T-helper 9 cell (primary cell): ENCODE measurements at places on chromosomes 3 and 15.
A peak's percentile ranks its signal among the peaks of the same experiment; 100 is the strongest.

DNA sequence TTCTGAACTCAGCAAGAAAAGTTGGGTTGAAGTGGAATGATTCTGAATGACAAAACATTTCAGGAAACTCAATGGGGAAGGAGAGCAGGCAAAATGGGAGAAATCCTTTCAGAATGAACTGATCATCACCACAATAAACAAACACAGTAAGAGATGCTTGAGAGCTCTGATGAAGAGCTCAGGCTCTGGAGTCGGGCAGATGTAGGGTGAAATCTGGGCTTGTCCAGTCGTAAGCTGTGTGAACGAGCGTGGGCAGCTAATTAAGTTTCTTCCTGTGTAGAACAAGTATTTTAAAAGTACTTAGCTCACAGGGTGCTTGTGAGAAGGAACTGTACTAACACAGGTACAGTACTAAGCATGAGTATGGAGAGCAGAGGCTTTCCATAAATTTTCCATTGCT is 406.2 kb downstream of the FOXP1 start:
- DNase-seq, result no peak

DNA sequence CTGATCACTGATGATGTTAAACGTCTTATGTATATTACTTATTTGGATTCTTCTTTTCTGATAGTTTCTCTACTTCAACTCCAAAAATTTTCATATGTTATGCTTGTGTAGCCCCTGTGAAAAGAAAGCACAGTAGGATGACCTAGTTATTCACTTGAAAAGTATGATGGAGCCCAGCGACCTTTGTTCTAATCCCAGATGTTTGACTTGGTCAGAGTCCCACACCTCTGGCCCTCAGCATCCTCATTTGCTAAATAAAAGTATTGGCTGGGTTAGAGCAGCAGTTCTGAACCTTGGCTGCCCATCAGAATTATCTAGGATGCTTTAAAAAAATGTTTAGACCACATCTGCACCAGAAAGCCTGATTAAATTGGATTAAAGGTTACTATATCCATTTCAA is 173.7 kb downstream of the ATG7 start:
- DNase-seq, result no peak

DNA sequence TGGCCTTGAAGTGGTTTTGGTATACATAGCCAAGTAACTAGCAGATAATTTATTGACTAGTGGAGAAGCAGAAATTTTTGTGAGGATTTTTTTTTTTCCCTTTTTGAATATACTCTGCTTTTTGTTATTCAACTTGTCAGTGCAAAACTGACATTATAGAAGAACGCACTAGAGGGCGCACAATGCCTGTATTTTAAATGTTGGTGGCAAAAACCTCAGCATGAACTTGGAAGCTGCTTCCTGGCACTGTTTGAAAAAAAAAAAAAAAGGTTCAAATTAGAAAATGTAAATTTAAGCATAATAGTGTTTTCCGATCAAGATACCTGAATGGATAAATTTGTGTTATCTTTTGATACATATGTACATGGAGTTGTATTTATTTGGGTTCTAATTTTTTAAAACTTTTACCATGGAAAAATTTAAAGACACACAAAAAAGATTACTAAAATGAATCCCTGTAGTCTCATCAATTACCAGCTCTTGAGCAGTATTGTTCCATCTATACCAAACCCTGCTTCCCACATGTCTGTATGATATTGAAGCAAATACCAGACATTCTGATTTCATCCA is 56.0 kb downstream of the SLC25A26 start:
- peak; percentile 55 for DNase-seq

GRCh38 chr3:13702286-13702685 is 153.4 kb downstream of the FBLN2 start:
- no peak for DNase-seq

GRCh38 chr15:29074045-29074444 is 188.3 kb downstream of the APBA2 start:
- DNase-seq, result no peak

DNA sequence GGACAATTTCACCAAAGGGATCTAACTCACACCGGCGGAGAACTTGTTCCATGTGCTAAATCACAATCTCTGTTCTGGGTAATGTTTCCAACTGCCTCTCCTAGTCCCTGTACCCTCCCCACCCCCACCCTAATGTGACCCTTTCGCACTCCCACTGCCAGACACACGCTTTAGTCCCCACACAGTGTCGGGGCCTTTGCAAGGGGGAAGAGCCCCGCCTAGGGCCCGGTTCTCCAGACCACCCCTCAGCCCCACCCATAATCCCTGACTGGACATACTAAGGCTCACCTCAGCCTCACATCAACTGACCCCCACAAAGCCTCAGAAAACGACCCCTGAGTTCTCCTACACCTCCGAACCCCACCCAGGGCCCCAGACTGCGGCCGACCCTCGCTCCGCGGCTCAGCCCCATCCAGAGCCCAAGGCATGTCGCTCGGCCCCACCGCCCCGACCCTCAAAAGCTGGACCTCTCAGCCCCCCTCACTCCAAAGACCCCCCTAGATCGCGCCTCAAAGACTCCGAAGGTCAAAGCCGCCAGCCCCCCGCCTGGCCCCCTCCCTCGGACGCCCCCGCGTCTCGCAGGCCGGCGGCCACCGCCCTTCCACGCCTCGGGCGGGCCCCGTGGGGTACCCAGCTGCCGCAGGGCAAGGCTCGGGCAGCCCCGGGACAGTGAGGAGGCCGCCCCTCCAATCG is 72.0 kb upstream of the MAP4 start:
- no peak for DNase-seq

DNA sequence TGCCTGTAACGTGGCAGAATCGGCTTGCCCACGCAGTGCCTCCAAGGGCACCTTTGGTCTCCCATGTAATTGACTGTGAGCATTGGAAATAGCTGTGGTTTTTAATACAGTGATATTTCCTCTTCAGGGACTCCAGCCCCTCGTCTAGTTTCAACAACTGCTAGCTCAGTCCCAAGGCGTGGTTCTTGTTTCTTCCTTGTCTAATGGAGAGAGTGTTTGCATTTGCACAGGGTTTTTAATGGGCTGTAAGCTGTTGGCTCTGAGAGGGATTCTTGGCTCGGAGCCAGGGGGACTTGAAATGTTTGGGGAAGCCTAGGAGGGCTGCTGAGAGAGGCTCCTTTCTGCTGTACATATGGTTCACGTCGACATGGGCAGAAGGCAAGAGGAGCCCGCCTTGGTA is 86.2 kb downstream of the THSD4 start:
- no peak for DNase-seq
